ENCODE measurements at places on chromosomes 5 and 9.

DNA sequence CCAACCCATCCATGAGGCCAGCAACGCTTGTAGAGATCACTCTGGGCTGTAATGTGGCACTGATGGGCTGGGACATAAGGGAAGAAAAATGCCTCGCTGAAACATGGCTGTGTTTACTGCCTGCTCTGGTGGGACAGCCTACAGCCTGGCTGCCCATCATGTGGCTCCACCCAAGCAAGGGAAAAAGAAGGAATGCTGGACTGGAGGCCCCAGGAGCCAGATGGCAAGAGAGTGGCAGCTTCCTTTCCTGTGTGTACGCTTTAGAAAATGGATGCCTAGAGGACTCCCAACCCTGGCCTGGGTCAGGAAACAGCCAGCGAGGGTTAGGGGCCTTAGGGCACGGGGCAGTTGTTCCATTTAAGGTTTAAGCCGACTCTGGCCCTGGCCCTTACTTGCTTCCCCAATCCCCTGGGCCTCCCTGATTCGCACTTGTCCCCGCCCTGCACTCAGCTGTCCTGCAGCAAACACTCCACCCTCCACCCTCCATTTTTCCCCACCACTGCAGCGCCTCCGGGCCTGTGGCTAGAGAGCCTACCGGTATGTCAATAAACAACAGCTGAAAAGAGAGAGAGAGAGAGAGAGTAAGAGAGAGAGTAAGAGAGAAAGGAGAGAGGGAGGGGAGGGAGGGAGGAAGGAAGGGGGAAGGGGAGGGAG lies 819.4 kb downstream of the SEMA5A start:
- DNase-seq = no peak

GRCh38 chr9:80957801-80958200 lies 731.5 kb downstream of the TLE1 start:
- DNase-seq = no peak

DNA sequence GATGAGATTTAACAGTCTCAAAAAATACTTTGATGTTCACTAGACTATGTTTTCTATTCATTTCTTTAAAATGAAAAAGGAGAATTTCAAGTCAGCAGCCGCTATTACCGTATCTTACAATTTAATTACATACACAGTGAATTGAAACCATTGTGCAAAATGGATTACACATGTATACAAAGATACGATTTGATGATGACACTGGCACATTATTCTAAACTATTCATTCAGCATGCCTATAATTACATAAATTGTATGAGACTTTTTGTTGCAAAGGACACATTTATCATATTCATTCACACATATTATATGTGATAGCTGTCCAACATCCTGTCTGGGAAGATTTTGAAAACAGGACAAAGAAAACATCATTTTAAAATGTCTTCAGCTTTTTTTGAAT lies 118.3 kb upstream of the VCAN start:
- no peak for DNase-seq

DNA sequence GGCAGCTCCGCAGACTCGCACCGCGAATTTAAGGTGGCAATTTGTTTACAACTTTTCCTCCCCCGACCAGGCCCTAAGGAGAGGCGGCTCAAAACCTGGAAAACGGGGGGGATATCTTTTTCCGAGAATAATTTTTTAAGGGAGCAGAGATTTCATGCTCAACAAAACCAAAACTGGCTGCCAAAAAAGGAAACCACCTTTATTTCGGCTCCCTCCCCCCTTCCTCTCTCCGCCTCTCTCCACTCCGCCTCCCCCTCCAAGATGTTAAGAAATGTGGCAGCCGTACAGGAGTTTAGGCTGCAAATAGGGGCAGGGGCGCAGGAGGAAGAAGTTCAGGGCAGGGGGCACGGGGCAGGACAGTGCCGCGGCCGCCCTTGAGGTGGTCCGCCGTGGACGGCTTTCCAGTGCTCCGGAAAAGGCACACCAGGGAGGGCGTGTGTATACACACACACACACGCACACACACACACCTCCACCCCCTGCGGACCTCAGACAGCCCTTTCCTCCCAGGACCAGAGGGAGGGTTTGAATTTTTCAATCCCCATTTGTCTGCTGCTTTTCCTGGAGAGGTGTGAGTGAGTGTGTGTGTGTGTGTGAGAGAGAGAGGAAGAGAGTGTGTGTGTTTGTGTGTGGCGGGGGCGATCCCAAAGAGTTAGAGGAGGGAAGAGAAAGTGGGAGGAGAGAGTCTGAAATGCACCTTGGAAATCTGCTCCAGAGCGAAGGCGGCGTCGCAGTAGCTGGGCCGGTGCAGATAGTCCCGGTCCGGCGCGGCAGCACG lies 9.1 kb downstream of the PTCH1 start:
- peak; percentile 86 for DNase-seq

DNA sequence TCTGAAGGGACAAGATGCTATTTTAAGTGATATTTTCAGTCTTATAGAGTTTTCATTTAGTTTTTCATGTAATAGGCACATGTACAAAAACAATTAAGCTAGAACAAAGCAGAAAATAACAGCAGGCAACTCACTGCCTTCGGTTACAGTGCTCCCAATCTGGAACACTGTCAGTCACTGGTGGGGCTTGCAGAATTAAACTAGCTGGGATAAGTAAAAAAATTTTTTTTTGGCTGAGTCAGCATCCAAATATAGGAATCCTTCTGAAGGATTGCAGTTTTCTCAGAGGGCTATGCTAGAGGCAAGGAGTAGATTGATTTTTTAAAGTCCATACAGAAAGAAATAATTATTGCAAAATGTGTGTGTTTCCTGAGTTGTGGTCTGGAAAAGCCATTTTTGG lies 250.2 kb upstream of the RFX3 start:
- no peak for DNase-seq

DNA sequence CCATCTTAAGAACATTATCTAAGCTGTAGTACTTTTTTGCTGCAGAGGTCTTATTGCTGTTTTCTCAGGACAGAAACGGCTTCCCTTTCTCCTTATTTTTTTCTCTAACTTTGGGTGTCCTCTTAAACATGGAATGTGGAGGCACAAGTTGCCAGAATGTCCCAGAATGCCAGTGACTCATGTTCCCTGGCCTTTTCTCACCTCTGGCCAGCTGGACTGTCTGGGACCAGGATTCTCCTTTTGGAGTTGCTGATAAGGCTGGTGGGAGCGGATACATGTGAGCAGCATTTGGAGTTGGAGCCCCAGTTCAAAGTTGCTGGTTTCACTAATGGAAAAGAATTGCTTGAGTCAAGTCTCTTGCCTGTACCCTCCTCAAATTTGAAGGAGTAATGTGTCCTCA lies 112.8 kb downstream of the ARHGAP26 start:
- DNase-seq = no peak
